ENCODE measurements at places on chromosomes 1 and 21.

DNA sequence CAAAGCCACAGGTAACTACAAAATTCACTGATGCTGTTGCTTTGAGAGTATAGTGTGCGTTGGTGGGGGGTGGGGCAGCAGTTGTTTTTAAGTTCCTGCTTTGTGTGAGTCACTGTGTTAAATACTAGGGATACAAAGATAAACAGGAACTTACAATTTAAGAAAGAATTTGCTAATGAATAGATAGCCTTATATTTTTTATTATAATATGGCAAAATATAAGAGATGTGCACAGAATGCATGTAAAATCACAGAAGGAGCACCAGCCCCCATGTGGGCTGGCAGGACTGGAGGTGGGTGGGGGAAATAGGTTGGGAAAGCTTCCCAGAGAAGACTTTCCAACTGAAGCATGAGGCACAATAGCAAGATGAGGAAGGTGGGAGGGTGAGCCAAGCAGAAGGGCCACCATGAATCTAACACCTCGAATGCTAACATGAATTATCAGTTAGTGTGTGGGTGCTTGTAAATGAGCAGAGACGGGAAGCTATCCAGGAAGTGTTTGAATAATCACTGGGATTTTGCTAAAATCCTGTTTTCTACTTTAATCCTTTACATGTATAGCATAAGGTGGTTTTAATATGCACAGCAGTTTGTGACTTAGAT is 57.0 kb upstream of the RAVER2 start:
- no peak for DNase-seq

GRCh38 chr1:3630161-3630611 is 5.4 kb downstream of the TPRG1L start:
- no peak for DNase-seq

DNA sequence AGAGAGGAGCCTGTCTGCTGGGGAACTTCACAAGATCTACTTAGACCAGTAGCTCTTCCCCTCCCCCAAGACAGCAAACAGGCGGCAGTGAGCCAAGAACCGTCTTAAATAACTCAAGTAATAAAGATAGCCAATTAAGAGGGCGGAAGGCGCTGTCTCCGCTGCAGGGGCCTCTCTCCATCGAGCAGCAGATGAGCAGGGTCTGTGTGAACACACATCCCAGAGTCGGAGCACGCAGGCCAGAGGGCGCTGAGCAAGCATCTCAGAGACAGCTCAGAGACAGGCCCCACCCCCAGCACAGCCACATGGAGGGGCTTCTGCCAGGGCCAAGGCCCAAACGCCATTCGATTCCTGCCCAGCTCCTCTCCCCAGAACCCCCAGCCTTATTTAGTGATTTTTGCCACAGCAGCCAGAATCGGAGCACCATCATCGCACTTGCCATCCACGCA is 11.1 kb downstream of the IFFO2 start:
- no peak for DNase-seq

DNA sequence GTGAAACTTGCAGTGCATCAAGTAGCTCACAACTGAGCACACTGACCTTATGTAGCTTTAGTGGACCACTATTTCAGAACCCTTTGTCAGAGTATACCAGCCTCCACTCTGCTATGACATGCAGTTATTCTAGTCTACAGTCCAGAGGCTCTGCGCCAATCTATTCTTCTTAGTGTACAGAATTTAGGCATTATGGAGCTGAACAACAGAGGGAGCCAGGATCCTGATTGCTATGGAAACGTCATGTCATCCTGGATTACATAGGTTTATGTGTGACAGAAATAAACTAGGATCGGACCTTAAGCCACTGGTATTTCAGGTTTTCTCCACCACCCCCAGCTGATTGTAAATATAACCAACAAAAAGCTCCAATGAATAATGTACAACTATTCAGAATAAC is 48.1 kb upstream of the EEIG2 start:
- no peak for DNase-seq

DNA sequence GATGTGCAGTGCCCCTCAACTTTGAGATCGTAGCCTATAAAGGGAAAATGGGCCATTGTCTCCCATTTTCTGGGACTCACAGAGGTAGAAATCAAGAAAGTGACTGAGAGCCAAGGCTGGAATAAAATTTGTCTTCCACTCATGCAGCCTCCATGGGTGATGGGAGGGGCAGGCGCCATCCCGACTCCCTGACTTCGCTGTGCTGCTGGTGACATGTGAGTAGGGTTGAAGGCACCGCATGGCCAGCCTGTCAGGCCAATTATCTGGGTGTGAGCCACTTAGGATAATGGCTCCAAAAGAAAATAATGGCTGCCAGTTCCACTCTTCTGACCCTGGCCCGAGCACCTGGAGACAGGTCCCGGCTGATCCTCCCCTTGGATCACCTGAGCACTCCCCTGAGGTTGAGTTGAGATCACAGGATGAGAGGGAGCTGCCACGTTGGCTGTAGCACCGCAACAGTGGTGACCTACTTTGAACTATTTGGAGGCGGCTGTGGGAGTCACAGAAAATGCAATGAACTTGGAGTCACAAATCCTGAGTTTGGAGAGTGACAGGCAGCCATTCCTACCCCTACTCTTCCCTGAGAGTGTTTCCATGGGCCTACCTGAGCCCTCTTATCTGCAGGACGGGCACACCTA is 26.3 kb downstream of the CAPN9 start:
- DNase-seq: no peak

DNA sequence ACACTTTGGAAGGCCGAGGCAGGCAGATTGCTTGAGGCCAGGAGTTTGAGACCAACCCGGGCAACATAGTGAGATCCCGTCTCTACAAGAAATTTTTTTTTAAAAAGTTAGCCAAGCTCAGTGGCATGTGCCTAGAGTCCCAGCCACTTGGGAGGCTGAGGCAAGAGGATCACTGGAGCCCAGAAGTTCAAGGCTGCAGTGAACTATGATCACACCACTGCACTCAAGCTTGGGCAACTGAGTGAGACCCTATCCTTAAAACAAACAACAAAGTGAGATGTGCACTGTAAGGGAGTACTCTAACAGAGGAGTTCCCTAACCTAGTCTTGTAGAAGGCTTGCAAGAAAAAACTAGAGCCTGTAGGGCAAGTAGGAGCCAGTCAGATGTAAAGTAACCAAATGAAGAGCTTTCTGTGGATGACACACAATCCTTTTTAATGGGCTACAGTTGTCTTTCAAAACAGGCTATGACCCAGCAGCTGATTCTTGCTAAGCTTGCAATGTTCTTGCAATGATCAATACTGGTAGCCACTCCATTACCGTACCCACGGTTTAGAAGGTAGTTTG is 38.0 kb upstream of the SRP9 start:
- no peak for DNase-seq

GRCh38 chr21:29875036-29875716 is 64.6 kb downstream of the GRIK1 start:
- DNase-seq: no peak

- no peak for DNase-seq
Observed at GRCh38 chr21:33411949-33412430, 8.8 kb downstream of the IFNGR2 start.

GRCh38 chr1:194795917-194796593 is 1609.6 kb upstream of the B3GALT2 start:
- DNase-seq: no peak

DNA sequence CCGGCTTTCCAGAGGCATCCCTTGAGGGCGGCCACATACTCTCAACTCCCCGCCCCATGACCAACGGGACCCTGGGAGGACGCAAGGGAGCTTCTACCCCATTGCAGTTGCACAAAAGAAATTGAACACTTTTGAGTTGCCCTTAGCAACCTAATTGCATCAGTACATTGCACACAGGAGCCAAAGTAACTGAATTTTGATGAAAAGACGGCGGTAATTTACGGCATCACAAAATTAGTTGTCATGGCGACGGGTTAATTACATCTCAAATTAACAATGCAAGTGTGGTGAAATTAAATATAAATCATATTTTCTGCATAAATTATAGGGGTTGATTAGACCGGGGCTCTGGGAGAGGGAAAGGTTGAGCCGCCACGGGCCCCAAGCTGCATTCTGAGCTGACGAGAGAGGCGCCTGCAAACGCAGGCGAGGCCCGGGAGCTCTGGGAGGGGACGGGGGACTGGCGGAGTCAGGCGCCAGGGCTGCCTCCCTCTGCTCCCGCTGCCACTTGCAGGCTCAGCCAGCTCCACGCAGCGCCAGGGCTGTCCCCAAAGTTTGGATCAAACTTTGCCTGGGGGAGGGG is 61.4 kb downstream of the CASZ1 start:
- DNase-seq: no peak

DNA sequence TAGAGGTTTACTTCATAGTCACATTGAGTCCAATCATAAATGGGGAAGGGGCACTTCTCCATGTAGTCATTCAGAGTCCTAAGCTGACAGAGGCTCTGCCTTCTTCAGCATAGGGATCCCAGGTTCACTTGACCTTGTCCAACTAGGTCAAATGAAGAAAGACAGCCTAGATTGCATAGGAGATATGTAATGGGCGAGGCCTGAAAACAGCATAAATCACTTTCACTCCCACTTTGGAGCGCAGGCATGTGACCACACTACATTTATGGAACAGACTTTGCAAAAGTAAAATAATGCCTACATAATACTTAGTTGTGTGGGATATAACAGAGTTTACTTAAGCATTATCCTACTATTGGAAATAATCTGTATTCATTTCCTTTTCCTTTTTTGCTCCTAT is 51.7 kb downstream of the HOOK1 start:
- no peak for DNase-seq

DNA sequence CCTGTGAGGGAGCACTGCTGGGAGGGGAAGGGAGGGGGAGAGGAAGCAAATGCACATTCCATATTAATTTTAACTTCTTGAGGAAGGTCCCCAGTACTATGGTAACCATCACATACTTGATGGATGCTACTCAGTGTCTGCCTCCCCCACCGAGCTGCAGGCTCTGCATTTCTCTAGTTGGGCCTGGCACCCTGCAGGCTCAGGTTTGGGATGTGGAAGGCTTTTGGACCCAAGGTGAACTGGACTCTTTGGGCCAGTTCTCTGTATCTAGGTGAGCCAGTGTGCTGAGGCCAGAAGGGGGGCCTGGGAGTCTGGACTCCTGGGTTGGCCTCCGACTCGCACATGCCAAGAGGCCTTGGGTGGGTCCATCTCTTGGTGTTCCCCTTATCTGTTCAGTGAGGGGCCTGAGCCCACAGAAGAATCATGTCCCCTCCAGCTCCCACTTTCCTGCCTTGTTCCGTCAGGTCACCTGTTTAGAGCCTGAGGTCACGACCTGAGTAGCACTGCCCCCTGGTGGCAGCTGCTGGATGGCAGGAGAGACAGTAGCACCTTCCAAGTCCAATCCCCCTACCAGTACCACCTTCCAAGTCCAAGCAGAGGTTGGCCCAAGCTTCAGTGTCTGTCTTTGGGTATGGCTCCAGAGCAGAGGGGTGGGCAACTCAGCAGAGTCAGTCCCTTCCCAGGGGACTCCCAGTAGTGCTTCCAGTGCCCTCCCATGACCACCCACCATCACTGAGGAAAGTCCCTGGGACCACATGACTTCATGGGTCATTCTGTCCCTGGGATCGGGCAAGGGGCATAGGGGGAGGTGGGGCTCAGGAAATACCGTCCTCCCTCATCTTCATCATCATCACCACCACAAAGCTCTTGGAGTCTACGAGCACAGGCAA is 241.8 kb downstream of the TRABD2B start:
- no peak for DNase-seq

- no peak for DNase-seq
Observed at GRCh38 chr21:43814215-43815106, 25.1 kb downstream of the RRP1 start.

- DNase-seq: no peak
Observed at GRCh38 chr1:6172549-6172948, 7.6 kb downstream of the CHD5 start.

DNA sequence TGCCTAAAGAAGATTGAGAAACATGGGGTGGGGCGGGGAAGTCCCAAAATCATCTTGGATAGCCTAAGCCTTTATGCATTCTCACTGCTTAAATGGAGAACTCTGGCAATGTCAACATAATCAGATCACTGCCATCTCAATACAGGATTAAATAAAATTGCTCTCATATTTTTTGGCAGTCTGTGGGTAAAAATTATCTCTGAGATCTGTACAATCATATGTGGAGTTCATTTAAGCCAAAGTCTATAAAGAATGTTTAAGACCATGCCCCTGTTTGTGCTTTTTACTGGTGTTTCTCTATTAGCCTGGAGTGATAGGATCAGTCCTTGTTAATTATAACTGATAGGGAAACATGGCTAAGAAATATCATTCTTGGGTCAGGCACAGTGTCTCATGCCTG is 136.3 kb downstream of the GPR52 start:
- no peak for DNase-seq

DNA sequence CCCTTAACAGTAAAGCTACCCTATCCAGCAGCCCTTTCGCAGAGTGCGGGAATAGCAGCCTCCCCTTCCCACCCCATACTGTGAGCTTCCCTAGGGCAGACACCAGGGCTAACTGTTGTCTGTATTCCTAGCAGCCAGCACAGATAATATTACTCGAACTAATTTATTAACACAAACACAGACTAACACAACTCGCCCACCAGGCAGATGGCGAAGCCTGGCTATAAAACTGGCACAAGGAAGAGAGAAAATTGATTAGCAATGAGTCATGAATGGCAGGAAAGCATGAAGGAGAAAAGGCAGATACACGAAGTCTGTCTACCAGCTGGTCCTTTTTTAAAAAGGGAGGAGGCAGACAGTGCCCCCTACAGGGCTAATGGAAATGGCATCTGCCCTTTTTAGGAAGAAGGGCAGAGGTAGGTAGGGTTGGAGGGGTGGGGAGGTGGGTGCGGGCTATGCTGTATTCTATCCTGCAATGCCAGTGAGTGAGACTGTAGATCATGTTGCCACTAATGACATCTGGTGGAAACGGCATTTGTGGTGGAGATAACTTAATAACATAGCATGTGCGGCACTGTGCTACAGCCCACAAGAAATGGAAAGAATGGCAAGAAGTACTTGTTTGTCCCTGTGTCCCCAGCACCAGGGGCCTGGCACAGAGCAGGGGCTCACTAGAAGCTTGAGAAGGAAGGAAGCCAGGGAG is 30.6 kb upstream of the CTPS1 start:
- DNase-seq: peak; percentile 78

DNA sequence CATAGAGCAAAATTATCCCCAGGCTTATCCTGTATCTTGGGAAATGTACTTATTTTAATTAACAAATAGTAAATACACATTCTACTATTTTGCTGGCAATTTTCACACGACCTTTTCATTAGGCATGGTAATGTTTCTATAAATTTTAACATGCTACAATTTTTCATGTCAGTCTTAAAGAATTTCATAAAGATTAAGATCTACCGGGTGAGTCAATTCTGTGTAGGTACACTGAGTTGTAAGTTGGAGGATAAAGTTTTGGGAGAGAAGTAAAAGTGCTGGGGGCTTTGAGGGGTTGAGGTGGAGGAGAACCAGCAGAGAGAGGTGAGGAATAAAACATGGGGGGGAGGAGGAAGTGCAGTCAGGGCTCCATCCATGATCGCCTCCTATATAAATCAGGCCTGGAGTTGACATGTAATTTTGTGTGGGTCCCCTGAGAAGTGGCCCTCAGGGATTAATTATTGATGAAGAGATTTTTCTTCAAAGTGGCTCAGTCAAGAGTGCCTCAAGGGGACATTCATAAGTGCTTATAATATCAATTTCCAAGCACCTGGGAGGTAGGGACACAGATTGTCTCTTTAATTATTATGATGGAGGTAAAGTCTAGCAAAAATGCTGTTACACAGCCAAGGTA is 7.2 kb downstream of the DPYD start:
- DNase-seq: no peak

All from COLO829 (cell line).